Activated naive CD4-positive, alpha-beta T cell (primary cell): ENCODE measurements at places on chromosomes 1 and 21.

DNA sequence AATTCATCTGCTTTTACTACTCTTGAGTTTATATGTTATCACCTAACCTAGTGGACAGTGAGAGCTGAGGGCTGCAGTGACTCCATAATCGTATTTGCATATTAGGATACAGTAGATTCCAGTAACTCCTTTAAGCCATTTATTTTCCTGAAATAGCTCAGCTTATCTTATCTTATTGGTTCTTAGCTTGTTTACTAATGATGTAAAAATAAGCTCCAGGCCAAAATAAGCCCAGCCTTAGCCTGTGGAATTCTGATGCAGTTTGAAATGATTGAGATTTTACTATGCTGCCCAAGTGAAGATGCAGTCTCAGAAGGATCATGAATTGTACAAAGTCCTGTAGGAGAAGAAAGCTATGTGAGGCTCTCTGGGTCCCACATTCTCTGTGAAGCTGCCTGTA, 18.1 kb downstream of the ATP1A1 start:
- DNase-seq, result no peak

DNA sequence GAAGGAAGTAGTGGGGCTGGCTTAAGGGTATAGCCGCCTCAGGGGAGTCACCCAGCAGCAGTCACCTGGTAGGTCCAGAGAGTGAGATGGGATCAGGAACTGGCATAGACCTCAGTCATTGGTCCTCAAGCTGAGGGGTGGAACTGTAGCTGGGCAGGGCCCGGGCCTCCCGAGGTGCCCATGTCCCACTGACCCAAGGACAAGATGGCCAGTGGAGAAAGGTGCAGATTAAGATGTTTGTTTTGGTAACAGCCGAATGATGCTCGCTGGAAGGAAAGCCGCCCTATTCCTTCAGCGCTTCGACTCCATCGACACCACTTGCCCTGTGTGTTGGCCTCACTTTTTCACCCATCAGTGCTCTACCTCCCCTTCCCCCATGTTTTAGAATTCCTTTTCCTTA, 16.4 kb downstream of the COL9A2 start:
- no peak for DNase-seq

GRCh38 chr1:47559944-47560695, 122.3 kb downstream of the FOXD2 start:
- DNase-seq, result no peak

GRCh38 chr1:20125100-20125499, 5.8 kb upstream of the PLA2G2D start:
- no peak for DNase-seq

DNA sequence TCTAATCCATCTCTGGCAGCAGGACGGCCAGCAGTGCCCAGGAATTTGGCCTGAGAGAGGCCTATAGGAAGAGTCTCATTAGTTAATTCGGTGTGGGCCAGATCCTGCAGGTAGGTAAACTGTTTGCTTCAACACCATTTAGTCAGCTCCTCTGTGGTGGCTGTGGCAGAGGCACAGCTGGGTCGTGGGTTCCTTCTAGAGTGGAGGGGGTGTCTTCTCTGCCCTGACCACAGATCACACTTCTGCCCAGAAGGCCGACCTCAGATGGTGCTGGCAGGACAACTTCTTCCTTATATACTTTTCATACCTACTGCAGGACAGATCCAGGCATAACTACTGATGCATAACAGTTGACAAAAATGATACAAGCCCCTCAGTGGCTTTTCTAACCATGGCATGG, 281.4 kb downstream of the RPS6KC1 start:
- no peak for DNase-seq

- no peak for DNase-seq
Measured at GRCh38 chr1:168513656-168514404, 30.0 kb downstream of the XCL2 start.

- DNase-seq, result no peak
Measured at GRCh38 chr1:53550201-53550741, 91.1 kb downstream of the DMRTB1 start.

DNA sequence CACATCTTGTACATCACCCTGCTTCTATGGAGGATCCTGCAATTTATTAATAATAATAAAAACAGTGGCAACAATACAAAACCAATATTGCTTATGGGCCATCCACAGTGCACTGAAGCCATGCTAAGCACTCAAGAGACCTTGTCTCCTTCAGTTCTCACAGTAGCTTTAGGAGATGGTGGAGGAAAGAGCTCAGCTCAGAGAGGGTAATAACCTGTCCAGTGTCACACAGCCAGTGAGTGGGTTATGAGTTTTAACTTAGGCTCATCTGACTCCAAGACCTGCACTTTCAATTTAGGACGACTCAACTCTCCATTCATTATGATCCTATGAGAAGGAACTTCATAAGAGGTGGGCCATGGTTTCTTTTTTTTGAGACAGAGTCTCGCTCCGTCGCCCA, 347.6 kb upstream of the RUNX1 start:
- DNase-seq, result no peak

- DNase-seq, result no peak
Measured at GRCh38 chr1:12384836-12385456, 155.1 kb downstream of the VPS13D start.

- DNase-seq, result peak; percentile 8
Measured at GRCh38 chr1:219416598-219417238, 196.2 kb downstream of the ZC3H11B start.
